ENCODE measurements at places on chromosomes 2 and 18. TPM values are rescaled to one million over a fixed set of nuclear protein-coding genes. Genes with fewer than 3 reads are reported as not detected.

The PTMA gene
- 1,810 TPM for total RNA-seq

The DHRS9 gene
- total RNA-seq, result 3.5 TPM

The MC4R gene
- total RNA-seq, result not detected

The PROKR1 gene
- total RNA-seq, result not detected

The SULT1C3 gene
- total RNA-seq, result not detected

The CD8B2 gene
- total RNA-seq, result not detected

The SLC9A4 gene
- not detected for total RNA-seq

The PTPRN gene
- total RNA-seq, result 1.1 TPM

The MC2R gene
- total RNA-seq, result not detected

The CHRND gene
- not detected for total RNA-seq

The CD207 gene
- total RNA-seq, result not detected

The GPR17 gene
- total RNA-seq, result 0.19 TPM

The FANCL gene
- total RNA-seq, result 26.5 TPM

The CHRNG gene
- not detected for total RNA-seq

The STAT4 gene
- total RNA-seq, result 4.3 TPM

The PCGF1 gene
- total RNA-seq, result 33.8 TPM

The REEP1 gene
- 0.68 TPM for total RNA-seq

The C1QL2 gene
- total RNA-seq, result 0.28 TPM

Measured in A549 treated with ZK216348 at 1 μM for 4 hours (cell line).